ENCODE measurements at places on chromosomes 1 and 21.

GRCh38 chr1:8665833-8666232 lies 151.6 kb downstream of the RERE start:
- no peak for DNase-seq

DNA sequence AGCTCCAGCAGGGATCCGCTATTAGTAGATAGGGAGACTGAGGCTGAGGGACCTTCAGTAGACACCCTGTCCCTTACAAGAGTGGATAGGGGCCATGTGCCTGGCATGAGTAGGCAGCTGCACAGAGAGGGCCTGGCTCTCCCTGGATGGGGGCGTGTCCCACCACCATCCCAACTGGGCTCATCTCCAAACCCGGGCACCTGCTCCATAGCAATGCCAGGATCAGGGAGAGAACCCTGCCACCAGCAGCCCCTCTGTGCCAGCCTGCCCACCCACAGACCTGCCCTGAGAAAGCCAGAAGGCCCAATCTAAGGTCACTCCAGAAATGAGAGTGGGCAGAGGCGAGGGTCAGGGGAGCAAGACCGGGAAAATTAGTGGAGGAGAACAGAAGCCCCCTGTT lies 121.3 kb downstream of the GRIK3 start:
- DNase-seq = no peak

DNA sequence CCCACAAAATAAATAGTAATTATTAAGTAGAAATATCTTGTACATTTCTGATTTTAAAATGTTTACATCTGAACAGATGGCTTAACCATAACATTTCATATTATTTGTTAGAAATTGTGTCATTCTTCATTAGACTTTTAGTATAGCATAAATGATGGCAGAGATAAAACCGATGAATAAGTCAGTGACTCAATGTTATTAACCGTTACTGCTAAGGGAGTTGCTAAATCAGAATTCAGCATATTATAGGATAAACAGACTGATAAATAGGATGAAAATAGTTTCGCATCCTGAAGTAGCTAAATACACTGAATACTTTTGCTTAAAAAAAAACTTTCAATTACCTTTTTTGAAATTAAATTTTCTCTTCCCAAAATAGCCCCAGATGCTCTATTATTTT lies 610.6 kb upstream of the ZP4 start:
- DNase-seq = no peak

GRCh38 chr1:241459186-241459802 lies 60.3 kb downstream of the FH start:
- no peak for DNase-seq

- DNase-seq = no peak
Observed at GRCh38 chr1:219027146-219027673, 146.5 kb upstream of the LYPLAL1 start.

- DNase-seq = no peak
Observed at GRCh38 chr21:42302794-42303193, 12.4 kb downstream of the TFF3 start.

- DNase-seq = no peak
Observed at GRCh38 chr1:171984262-171984661, 143.0 kb downstream of the DNM3 start.

DNA sequence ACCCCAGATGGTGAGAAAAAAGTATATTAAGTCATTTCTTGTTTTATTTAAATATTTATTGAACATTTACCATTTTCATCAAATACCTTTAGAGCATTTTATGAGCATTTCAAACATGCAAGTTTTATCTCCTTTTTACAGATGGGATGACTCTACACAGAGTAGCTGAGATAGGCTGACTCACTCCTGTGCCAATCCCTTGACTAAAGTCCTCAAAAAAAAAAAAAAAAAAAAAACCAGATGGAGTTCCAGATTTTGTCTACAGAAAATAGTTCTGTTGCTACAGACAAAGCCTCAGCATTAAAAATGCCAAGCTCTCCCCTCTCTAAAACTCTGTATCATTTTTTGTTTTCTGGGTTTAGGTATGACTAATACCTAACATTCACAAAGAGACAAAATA lies 303.0 kb upstream of the PLD5 start:
- no peak for DNase-seq

DNA sequence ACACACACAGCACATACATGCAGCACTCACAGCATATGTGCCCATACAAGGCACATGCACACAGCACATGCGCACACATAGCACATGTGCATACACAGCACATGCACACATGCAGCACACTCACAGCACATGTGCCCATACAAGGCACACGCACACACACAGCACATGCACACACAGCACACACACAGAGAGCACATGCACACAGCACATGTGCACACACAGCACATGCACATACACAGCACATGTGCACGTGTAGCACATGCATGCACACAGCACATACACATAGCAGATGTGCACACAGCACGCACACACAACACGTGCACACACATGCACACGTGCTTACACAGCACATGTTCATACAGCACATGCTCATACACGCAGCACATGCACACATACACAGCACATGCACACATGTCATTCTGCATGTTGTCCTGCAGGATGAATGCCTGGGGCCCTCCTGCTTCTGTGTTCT lies 48.1 kb downstream of the PCNT start:
- DNase-seq = no peak

DNA sequence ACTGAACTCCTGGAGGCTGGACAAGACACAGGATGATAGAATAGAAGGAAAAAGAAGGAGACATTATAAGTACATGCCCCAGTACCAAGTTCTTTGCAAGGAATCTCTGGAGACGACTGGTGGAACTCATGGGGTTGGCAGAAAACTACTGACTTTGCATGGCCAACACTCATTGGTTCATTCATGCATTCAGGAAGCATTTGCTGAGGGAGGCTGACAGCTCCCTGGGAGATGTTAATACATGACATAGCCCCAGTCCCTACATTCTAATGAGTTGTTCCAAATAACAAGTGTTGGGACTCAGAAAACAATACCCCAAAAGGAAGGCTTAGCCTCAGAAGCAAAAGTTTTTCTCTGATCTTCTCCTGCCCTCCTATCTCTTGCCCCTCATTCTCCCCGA lies 172.8 kb upstream of the IRF2BP2 start:
- DNase-seq = no peak

DNA sequence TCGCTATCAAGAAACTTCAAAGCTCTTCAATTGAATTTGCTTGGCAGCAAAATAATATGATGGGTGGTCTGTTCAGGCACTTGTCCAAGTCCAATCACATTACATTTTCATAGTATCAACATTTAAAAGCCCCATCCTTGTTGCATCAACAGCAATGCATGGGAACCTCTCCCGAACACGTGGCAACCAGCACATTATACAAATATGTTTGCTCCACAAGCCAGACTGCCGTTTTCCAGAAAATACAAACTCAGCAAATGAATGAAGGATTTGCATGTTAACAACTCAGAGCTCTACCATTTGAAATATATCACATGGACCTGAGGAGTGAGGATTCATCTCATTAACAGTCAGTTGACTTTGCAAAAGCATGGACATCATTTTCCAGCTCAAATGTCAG lies 20.0 kb upstream of the LYPLAL1 start:
- no peak for DNase-seq

GRCh38 chr1:47440599-47441081 lies 2.8 kb downstream of the FOXD2 start:
- no peak for DNase-seq

DNA sequence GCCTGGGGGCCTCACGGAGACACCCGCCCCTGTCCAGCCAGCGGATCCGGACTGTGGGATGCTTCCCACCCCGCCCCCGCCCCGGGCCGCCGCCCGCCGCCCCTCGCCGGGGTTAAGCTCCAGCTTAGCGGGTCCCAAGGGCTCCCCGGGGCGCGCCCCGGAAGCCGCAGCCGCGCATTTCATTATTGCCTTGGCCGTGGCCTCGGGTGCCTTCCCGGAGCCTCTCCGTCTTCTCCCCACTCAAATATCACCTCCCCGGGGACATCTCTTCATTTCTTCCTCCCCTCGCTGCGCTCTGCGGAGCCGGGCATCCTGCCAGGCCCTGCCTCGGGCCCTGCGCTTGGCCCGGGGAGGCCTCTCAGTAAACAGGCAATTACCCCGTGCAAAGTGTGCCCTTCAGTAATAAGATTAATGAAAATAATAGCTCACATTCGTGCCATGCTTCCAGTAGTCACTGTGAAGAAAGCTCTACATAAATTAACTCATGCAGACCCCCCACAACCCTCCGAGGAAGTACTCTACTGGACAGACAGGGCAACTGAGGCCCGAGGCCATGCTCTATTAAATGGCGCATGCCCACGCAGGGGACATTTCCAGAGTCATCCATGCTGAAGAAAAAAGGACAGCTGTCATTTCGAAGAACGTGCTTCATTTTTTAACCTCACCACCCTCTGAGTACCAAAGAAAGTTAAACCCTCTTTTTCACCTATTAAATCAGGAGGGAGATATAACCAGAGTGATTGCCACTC lies 49.9 kb upstream of the LAPTM5 start:
- no peak for DNase-seq

GRCh38 chr1:183390561-183390960 lies 27.6 kb downstream of the NMNAT2 start:
- no peak for DNase-seq

- no peak for DNase-seq
Observed at GRCh38 chr1:71796006-71796405, 486.3 kb downstream of the NEGR1 start.

- no peak for DNase-seq
Observed at GRCh38 chr1:107843989-107844388, 121.0 kb downstream of the VAV3 start.

DNA sequence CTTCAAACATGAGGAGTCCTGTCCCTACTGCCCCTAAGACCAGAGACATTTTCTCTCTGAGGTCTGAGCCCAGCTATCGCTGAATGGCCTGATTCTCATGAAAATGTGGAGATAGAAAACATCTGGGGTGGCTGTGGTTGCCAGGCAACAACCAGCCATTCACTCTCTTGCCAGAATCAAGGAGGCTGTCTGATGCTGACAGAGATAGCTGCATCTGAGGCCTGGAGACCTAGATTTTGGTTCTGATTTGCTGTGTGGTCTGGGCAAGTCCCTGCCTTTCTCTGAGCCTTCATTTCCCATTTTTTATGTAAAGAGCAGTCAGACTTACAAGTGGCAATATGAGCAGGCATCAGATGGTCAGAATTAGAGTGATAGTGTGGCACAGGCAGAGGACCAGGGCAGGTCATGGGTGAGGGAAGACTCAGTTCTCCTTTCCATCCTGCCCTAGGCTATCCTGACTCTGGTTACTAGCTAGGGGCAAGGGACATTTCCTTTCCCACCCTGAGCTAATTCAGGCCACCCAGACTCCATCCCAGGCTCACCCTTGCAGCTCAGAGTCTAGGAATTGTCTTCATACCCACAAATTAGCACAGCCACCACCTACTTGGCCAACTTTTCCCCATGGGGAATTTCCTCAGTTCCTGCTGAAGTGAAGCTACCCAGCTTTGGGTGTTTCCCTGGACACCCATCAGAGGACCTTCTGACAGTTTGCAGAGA lies 20.0 kb upstream of the RNF19B start:
- DNase-seq = no peak

GRCh38 chr1:91795591-91796389 lies 90.2 kb downstream of the TGFBR3 start:
- DNase-seq = no peak

GRCh38 chr1:244821134-244821533 lies 14.3 kb upstream of the COX20 start:
- no peak for DNase-seq

GRCh38 chr1:21099034-21099868 lies 77.4 kb downstream of the EIF4G3 start:
- no peak for DNase-seq

- DNase-seq = no peak
Observed at GRCh38 chr1:29709704-29710280, 473.5 kb downstream of the PTPRU start.

DNA sequence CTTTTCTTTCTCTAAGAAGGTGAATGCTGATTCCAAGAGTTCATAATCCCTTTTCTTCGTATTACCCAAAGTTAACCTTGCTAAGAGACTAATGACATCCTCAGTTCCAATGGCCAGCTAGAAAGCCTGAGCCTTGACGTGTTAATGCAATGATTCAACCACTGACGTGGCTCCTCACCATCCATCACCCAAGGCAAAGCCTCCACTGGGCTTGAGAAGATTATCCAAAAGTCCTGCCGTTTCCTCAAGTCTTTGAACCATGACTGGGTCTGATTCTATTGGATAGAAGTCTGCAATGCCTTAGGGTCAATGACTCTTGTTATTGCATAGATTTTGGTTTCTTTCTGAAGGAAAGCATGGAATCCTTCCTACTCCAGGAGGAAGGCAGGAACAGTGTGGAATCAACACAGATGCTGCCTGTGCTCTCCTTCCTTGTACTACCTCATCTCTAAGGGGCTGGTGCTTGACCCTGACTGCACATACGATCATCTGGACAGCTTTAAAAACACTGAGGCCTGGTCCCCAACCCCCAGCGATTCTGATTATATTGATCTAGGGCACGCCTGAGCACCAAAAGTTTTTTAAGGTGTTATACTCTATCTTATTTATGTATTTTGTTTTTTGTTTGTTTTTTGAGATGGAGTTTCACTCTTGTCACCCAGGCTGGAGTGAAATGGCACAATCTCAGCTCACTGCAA lies 69.3 kb upstream of the ANGPTL1 start:
- DNase-seq = no peak

DNA sequence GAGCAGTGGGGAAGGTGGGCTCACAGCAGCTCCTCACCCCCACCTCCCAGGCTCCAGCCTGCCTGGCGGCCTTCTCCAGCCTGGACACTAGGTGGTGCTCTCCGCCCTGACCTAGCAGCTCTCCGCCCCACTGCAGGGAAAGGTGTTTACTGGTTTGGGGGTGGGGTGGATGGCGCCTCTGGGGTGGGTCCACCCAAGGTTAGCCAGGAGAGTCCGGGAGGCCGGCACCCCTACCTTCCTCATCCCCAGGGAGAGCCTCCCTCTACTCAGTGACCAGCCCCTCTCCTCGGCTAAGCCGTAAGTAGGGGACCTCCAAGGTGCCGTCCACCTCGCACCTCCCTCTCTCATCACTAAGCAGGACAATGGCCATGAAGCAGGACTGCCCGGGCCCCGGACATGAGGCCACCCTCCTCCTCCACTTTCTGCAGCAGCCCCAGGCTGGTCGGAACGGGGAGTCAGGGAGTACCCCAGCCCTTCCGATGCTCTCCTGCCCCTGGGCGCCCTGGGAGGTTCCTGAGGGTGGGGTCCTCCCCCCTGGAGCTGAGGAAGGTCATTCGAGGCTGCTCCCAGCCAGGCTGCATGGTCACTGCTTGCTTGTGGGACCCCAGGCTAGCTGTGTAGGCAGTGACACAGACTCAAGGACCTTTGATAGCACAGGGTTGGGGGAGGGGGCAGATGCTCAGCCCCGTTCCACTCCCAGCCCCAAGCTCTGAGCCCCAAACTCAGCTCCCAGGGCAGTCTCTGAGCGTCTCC lies 101.4 kb upstream of the VAMP3 start:
- DNase-seq = peak; percentile 35

DNA sequence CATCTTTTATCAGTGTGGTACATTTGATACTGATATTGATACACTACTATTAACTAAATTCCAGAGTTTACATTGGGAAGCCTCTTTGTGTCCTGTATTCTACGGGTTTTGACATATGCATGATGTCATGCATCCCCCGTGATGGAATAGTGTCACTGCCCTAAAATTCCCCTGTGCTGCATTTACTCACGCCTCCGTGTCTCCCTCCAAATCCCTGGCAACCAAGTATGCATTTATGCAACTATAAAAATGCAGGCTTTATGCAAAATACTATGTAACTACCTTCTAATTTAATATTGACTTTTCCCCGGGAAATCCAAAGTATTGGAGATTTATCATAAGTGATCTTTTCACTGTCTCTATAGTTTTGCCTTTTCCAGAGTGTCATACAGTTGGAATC lies 453.7 kb upstream of the RUNX1 start:
- no peak for DNase-seq

All from activated T-helper 1 cell treated with anti-CD3 and anti-CD28 coated beads, Interleukin-2, amount 50 U/mL, for 16 hours (primary cell).